ENCODE measurements at places on chromosomes 7 and 10.

GRCh38 chr10:3588816-3589215, 196.2 kb downstream of the KLF6 start:
- no peak for DNase-seq

DNA sequence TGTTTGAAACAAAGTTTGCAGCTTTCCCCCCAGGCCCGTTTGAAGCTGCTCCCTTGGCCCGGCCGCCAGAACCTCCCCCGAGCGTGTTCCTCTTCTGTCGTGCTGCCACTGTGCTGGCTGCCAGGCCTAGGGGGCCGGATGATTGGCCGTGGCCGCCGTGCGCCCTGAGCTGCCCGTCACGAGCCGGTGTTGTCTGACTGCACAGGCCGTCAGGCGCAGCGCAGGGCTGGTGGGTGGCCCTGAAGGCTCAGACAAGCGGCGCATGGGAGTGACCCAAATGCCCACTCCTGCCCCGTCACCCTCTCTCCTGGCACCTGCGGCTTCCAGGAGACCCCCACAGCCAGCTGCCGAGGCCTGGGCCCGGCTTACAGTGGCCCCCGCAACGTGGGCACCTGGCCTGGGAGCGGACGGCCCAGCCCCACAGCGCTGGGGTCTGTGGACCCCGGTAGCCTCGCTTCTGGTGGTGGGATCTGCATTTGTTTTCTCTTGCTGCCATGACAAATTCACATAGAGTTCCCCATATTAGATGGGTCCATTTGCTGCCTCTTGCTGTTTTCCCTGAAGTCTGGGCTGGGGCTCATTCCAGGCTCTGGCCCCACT, 13.1 kb downstream of the JAKMIP3 start:
- DNase-seq = no peak

DNA sequence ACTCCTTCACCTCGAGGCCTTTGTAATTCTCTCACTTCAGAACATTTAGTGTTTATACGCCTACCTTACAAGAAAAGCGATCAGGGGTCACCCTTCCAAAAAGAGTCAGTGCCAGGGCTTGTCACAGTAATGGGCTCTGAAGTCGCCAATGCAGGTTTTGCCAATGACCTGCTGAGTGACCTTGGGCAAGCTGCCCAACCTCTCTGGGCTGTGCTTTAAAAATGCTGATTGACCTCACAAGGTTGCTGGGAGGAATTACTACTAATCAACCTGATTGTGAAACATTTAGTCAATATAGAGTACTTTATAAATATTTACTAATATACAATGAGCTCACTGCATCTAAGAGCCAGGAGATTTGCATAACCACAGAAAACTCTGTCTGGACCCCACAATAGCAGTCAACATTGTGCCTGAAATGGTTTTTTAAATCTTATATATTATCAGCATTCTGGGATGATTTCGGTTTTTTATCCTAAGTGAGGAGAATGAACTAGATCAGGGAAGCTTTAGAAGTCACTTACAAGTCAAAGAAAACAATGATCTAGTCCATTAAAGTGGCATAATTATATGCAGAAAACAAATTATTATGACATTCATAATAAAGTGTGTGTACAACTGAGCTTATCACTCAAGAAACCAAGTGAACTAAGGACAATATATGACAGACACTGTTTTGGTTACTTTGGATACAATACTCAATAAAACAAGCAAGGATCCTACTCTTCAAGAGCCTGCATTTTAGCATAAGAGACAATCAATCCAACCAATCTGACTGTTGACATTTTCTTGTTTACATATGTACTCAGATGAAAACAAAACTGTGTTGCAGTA, 290.5 kb downstream of the SORCS1 start:
- no peak for DNase-seq

GRCh38 chr10:109698086-109698485, 225.2 kb downstream of the XPNPEP1 start:
- no peak for DNase-seq

DNA sequence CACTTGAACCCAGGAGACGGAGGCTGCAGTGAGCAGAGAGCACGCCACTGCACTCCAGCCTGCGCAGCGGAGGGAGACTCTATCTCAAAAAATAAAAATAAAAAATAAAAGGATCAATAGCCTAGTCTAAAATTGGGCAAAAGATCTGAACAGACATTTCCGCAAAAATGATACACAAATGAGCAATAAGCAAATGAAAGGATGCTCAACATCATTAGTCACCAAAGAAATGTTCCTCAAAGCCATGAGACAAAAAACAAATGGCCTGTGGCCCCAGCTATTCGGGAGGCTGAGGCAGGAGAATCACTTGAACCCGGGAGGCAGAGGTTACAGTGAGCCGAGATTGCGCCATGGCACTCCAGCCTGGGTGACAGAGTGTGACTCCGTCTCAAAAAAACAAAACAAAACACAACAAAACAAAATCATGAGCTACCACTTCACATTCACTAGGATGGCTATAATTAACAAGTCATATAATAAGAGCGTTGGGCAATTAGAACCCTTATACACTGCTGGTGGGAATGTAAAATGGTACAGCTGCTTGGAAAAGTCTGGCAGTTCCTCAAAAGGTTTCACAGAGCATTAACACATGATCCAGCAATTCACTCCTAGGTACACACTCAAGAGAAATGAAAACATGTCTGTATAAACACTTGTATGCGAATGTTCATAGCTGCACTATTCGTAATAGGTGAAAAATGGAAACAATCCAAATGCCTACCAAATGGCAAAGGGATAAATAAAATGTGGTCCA, 3.1 kb downstream of the DAGLB start:
- no peak for DNase-seq

GRCh38 chr7:101733713-101734475, 83.5 kb upstream of the CUX1 start:
- no peak for DNase-seq

DNA sequence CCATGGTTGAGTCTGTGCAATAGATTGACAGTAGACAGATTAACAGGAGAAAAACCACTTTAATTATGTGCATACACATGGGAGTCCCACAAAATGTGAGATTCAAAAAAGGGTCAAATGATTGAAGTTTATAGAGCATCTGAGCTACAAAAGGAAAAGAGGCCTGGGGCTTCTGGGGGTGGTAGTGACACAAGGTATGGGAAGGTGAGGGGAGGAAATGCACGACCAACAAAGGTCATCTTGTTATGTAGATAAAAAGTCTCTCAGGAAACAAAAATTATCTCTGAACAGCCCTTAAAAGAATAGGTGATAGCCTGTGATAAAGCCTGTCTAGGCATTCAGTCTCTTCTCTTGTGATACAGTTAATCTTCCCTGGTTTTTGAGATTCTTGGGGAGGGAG, 141.7 kb downstream of the SEC23IP start:
- no peak for DNase-seq

DNA sequence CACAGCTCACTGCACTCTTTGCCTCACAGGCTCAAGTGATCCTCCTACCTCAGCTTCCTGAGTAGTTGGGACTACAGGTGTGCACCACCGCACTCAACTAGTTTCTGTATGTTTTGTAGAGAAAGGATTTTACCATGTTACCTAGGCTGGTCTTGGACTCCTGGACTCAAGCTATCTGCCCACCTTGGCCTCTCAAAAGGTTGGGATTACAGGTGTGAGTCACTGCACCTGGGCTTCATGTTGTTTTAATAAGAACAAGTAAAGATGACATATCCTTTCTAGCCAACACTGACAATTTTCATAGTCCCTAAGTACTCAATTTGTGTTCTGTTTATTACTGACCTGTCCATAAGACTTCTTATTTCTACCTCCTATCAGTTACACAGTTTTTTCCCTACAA, 16.8 kb downstream of the SEMA3C start:
- no peak for DNase-seq

DNA sequence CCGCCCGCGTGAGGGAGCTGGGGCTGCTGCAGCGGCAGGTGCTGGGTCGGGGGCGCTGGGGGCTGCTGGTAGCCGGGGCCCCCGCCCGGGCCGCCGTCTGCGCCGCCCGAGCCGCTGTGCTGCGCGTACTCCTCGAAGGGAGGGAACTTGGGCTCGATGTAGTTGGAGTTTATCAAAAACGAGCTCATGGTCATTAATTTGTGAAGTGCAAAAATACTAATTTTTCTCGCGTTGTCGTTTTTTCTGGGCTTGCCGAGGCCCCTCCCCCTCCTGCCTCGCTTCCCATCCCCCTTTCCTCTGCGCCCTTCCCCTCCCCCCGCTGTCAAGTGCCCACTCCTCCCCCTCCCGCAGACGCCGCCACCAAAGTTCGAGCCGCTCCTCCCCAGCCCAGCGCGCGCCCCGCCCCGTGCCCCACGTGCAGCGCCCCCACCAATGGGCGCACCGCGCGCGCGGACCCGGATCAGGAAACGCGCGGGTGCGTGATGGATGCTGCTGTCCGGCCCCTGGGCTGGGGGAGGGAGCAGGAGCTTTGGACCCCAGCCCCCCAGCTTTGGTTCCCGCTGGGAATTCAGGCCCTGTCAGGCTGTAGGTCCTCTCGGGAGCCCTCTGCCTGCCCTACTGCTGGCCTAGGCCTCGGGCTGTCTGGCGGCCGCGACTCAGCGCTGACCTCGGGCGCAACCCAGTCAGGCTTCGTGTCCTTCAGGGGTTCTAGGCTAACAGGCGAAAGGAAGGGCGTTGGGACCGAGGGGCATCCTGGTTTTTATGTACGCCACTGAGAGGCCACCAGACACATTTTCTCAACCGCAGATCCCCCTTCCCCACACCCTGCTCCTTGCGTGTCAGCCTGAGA, at the start of gene HOXA4:
Gene HOXA4, minus strand, starts transcription at position 218 of the 850 bp plus-strand sequence. Its CDS starts 24 bp downstream, at position 194.
- DNase-seq = peak; percentile 66

GRCh38 chr10:88116481-88116880, 253.1 kb downstream of the PTEN start:
- no peak for DNase-seq

- no peak for DNase-seq
These were observed 14.0 kb upstream of the EXOC6 start for GRCh38 chr10:92834331-92834730.

- DNase-seq = no peak
These were observed 64.1 kb upstream of the ITGB1 start for GRCh38 chr10:33022090-33022489.

- DNase-seq = no peak
These were observed 229.6 kb downstream of the PRPF18 start for GRCh38 chr10:13816195-13816925.

Measured in stimulated activated CD4-positive, alpha-beta T cell treated with anti-CD3 and anti-CD28 coated beads, Interleukin-1b, Interleukin-23, amount 100 ng/mL, for 4 hours (primary cell).